COR-L47 (cell line): ENCODE measurements at places on chromosomes 16 and 17.
A peak's percentile ranks its signal among the peaks of the same experiment; 100 is the strongest.

DNA sequence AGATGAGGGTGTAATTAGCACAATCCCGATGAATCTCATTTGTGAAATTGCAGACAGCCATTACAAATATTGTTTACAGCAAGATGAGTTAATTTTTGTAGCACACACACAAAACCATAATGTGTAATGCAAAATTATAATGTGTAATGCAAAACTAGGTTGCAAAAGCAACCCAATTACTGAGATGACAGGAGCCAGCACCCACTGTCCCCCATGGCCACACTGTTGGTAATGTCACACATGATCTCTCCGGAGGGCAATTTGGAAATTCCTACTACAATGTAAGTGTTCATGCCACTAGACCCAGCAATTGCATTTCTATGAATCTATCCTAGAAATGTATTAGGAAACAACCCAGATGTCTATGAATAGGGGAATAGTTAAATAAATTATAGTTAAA is 76.9 kb downstream of the MARF1 start:
- no peak for DNase-seq

- DNase-seq = no peak
Measured at GRCh38 chr17:58268326-58268725, 12.4 kb downstream of the MPO start.

GRCh38 chr17:50467114-50467854 is 1.4 kb downstream of the CHAD start:
- no peak for DNase-seq

- no peak for DNase-seq
Measured at GRCh38 chr16:11994143-11995119, 17.9 kb downstream of the SNX29 start.

DNA sequence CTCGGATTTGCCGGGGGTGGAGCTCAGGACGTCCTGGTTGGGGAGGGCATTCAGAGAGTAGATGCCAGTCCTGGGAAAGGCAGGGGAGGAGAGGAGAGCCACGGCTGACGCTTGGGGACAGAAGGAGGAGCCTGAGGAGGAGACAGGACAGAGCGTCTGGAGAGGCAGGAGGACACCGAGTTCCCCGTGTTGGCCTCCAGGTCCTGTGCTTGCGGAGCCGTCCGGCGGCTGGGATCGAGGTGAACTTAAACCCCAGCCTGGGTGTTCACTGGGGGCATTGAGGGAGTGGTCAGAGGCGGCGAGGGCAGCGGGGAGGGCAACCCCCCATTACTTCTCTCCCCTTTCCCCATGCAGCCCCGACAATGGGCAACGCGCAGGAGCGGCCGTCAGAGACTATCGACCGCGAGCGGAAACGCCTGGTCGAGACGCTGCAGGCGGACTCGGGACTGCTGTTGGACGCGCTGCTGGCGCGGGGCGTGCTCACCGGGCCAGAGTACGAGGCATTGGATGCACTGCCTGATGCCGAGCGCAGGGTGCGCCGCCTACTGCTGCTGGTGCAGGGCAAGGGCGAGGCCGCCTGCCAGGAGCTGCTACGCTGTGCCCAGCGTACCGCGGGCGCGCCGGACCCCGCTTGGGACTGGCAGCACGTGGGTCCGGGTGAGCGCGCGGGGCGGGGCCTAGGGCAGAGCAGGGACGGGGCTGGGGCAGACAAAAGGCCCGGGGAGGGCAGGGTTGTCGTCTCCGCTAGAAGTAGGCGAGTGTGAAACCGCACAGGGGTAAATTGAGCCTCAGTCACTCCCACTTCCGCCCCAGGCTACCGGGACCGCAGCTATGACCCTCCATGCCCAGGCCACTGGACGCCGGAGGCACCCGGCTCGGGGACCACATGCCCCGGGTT is 3.7 kb downstream of the NOL3 start:
- DNase-seq = peak; percentile 88

DNA sequence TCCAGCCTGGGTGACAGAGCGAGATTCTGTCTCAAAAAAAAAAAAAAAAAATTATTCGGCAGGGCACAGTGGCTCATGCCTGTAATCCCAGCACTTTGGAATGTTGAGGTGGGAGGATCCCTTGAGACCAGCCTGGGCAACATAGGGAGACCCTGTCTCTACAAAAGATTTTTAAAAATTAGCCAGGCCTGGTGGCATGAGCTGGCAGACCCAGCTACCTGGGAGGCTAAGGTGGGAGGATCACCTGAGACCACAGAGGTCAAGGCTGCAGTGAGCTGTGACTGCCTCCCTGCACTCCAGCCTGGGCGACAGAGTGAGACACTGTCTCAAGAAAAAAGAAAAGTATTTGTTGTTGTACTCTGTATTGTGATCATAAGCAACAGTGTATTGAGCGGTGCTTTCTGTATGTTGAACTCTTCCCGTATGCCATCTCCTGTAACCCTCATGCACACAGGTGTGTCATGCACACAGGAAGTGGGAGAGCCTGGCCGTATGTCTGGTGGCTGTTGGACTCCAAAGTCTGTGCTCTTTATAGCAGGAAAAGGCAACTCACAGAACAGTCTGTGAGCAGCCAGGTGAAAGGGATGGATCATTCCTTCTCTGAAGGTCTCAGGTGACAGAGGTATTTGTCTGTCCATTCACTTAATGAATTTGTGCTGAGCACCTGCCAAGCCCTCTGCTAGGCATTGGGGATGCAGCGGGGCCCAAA is 17.1 kb downstream of the CDH1 start:
- DNase-seq = no peak

DNA sequence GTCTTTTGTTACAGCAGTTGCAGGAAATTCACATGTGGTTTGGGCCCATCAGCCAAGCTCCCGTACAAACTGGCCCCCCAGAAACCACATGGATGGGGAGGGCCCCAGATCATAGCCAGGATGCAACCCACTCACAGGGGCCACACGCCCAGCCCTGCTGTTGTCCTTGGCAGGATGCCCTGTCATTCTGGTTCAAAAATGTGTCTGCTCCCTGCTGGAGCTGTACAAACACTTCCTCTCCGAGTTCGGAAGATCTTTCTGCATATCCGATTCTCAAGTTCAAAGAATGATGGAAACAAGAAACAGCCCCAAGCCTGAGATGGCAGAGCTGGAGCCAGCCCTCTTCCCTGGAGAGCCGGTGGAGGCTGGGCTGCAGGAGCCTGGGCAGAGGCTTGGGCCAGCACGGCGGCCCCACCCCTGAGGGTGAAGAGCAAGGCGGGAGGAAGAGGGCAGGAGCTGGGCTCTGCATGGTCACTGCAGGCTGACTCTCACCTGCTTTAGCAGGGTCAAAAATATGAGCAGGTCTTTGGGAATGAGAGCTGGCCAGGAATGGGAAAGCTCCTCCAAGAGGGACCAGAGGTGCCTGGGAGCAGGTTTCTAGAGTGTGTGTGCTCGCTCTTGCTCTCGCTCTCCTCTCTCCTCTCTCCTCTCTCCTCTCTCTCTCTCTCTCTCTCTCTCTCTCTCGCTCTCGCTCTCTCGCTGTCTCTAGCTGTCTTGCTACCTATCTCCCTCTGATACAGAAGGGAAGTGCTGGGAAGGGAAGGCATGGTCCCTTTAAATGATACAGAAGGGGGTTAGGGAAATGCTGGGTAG is 34.7 kb upstream of the ENPP7 start:
- no peak for DNase-seq

- no peak for DNase-seq
Measured at GRCh38 chr17:72333570-72333969, 212.8 kb downstream of the SOX9 start.

GRCh38 chr17:67834634-67835033 is 9.3 kb downstream of the BPTF start:
- DNase-seq = no peak

- no peak for DNase-seq
Measured at GRCh38 chr16:50641818-50642187, 39.3 kb downstream of the SNX20 start.

- no peak for DNase-seq
Measured at GRCh38 chr17:77873500-77874302, 84.8 kb upstream of the TNRC6C start.

- peak; percentile 2 for DNase-seq
Measured at GRCh38 chr17:50863221-50863843, 2.8 kb downstream of the TOB1 start.

DNA sequence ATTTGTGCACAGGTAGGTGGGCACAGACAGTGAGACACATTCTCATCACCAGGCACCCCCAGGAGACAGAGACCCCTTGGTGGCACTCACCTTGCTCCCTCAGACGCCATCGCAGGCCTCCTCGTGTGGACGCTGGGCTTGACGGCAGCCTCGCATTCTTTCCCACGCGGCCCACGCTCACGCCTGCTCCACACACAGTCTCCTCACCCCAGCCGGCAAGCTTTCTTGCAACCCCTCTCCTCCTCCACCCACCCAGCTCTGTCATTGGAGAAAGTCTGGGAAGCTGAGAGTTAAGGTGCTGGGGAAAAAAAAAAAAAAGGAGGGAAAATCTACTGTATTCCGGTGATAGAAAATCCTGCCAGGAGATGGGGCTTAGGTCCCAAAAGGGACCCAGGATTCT is 14.8 kb downstream of the SGCA start:
- no peak for DNase-seq

DNA sequence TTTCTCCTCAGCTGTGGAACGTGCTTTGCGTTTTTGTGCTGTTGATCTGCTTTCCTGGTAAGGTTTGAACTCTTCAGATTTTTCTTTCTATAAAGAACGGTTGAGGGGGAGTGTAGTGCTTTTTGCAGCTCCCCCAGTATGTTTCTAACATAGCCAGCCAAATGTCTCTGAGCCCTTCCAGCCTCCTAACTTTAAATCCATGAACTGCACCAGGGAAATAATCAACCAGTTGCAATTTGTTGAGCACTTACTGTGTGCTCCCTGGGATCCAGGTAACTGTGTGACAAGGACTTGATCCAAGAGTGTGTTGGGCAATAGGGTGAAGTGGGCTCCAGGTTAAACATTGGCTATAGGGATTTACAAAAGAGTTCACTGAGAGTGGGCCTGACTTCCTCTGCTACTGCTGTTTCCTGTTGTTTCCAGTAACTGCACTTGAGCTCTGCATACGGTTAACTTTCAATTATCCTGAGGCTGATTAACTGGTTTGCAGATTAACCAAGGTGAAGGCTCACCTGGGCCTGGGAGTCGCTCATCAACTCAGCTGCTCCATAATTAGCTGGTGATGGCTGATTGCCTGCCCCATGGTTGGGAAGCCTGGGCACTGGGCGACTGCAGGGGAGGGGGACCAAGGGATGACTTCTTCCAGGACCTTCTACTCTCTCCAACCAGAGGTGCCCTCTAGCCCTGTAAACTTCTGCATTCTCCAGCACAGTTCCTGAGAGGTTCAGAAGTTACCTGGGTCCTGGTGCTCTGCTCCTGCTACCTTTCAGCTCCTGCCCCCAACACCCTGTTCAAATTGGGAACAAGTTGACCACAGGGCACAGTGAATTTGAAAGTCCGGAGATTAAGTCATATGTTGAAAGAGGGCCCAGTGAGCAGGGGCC is 19.5 kb downstream of the HLF start:
- no peak for DNase-seq

DNA sequence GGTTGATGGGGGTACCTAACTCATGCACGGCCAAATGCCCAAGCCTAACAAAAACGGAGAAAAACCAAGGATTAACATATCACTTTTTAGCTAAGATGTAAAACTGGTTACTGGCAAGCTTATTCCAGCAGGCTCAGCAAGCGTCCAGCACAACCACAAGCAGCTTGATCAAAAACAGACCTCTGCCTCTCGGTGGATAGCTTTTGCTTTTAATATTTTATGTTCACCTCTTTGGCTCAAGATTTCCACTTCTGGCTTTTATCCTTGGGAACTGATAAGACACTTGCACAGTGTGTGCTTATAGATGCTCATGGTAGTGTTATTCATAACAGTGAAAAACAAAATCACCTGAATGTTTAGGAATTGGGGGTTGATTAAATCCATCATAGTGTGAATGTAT is 206.9 kb upstream of the CACNG5 start:
- DNase-seq = no peak

DNA sequence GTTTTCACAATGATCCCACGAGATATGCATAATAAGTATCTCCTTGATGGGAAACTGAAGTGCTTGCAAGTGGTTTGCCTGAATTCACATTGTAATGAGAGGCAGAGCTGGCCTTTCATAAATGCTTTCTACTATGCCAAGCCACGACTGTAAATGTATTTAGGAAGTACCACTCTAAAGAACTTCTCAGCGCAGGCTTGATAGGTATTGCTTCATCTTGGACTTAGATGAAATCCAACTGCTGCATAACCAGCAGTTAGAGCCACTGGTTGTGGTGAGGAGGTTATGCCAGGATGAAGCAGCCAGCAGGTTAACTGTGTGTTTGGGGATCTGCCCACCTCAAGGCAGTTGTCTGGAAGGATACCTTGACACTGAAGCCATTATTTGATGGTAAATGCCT is 26.8 kb downstream of the MARCHF10 start:
- no peak for DNase-seq

GRCh38 chr16:89723279-89724250 is 2.2 kb downstream of the ZNF276 start:
- no peak for DNase-seq

- peak; percentile 24 for DNase-seq
Measured at GRCh38 chr17:44220213-44221083, 973 bp upstream of the UBTF start.
